ENCODE measurements at places on chromosomes 1 and 21. TPM values are rescaled to one million over a fixed set of nuclear protein-coding genes. Genes with fewer than 3 reads are reported as not detected.

Gene INAVA
- polyA plus RNA-seq: not detected

DNA sequence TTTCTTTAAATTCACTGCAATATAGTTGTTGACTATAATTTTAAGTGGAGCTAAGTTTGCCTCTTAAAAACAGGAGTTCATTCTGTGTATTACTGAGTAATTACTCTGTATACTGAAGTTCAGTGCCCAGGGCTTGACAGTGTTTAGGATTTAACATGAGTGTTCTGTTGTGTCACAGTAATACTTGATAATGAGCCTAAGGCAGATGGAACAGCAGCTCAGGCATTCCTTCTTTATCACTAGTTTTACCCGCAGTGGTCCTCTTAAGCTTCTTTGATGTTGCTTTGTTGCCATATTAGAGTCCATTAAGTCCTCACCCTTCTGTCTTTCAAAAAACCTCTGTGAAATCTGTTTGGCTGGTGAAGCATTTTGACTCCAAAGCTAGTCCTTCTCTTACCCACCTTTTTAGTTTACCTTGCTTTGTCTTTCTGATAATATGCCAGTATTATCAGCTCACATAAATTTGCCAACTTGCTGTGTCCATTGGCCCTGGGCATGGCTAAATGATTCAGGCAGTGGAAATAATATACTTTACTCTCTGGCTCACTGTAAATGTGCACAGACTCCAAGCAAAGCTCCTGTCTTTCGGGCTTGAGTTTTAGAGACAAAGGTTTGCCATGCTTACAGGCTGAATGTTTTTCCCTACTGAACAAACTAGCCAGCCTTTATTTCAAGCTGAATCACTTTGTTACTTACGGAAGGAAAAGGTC lies 17.7 kb downstream of the HIPK1 start:
- H3K27me3 ChIP-seq: no peaks in the 10 kb centered on the region
- peaks cover 15% of the 10 kb centered on the region for H3K36me3 ChIP-seq
- peak overlapping the region; percentile 2 for H3K4me3 ChIP-seq
- no peak for DNase-seq
- H3K27ac ChIP-seq: peak overlapping the region; percentile 78
- H3K4me1 ChIP-seq: peaks cover 25% of the 10 kb centered on the region

DNA sequence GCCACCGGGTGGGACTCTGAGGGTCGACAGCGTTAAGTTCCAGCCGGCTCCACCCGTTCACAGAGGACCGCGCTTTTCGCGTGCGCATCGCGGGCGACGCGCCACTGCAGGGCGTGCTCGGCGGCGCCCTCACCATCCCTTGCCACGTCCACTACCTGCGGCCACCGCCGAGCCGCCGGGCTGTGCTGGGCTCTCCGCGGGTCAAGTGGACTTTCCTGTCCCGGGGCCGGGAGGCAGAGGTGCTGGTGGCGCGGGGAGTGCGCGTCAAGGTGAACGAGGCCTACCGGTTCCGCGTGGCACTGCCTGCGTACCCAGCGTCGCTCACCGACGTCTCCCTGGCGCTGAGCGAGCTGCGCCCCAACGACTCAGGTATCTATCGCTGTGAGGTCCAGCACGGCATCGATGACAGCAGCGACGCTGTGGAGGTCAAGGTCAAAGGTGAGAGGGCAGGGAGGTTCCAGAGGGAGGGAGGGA lies 4.9 kb downstream of the BCAN start:
- H3K36me3 ChIP-seq: no peaks in the 10 kb centered on the region
- H3K27ac ChIP-seq: no peak overlapping the region
- H3K4me1 ChIP-seq: peaks cover 18% of the 10 kb centered on the region
- DNase-seq: no peak

DNA sequence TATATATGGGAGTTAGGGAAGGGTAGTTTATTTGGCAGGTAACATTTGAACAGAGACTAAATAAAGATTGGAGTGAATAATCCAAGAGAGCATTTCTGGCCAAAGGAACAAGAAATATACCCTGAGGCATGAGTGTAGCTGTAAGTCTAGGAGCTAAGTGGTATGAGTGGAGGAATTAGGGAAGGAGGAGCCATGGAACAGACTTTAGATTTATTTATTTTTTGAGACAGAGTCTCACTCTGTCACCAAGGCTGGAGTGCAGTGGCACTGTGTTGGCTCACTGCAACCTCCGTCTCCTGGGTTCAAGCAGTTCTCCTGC lies 18.4 kb downstream of the CAPZA1 start:
- peak overlapping the region; percentile 10 for H3K4me3 ChIP-seq
- H3K27ac ChIP-seq: peak overlapping the region; percentile 95
- no peak for DNase-seq
- peaks cover 39% of the 10 kb centered on the region for H3K4me1 ChIP-seq
- H3K27me3 ChIP-seq: no peaks in the 10 kb centered on the region
- H3K36me3 ChIP-seq: peaks cover 9% of the 10 kb centered on the region

Gene GPR157
- polyA plus RNA-seq: 0.31 TPM

Gene SPRR5
- polyA plus RNA-seq: not detected
